HFFc6 (cell line): ENCODE measurements at places on chromosomes 1 and 21. TPM values are rescaled to one million over a fixed set of nuclear protein-coding genes. Genes with fewer than 3 reads are reported as not detected.
A peak's percentile ranks its signal among the peaks of the same experiment; 100 is the strongest.

GRCh38 chr1:226870026-226870400 lies 403 bp upstream of the PSEN2 start:
- DNase-seq, result no peak

Gene SHISA4
- 30.1 to 43.3 TPM (median 36.1 TPM) in 3 replicates for total RNA-seq

DNA sequence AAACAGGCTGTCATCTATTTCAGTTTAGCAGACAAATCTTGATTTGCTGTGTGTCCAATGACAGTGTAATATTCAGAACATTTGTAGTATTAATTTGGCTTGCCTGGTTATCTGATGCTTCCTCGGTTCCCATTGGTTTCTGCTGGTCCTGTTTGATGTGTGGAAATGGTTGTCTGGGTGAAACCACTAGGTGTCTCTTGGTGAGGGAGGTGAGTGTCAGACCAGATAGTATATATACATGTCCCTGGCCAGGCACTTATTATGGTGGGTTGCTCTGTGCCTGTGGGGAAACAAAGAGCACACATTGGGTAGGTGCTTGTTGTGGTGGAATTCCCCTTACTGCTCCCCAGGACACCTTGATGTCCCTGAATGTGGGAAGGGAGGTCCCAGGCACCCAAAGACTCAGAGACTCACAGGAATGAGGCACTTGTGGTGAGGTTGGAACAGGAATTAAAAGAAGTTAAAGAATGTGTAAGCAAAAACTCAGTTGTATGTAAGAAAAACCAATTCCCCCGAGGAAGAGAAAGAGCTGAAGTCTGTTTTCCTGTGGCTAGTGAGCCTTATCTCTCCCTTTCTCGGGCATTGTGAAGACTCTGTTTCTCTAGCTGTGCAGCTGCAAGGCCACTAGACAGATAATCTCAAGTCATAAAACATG lies 1519.1 kb downstream of the BRINP3 start:
- no peak for DNase-seq

GRCh38 chr1:2414297-2414958 lies 2.1 kb upstream of the PEX10 start:
- peak; percentile 51 for DNase-seq

DNA sequence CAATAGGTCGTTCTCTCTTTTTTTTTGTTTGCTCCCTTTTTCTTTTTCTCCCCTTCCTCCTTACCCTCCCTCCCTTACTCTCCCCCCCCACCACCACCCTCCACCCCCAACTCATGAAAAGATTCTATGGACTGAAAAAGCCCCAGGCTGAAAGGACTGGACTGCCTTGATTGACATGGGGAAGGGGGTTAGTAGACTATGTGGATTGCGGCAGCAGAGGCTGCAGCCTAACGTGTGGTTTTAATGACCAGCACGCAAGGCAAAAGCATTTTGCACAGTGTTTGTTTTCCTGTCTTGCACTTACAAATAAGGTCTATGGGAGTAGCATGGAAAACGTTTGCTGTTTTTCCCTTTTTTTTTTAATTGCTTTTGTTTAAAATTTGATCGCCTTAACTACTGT lies 5.5 kb downstream of the ZBTB18 start:
- DNase-seq, result no peak

- peak; percentile 36 for DNase-seq
Observed at GRCh38 chr1:67347688-67348472, 40.2 kb downstream of the IL12RB2 start.

Gene LDLRAD1
- not detected in 3 replicates for total RNA-seq

Gene SHISAL2A
- total RNA-seq, result not detected in 3 replicates

- no peak for DNase-seq
Observed at GRCh38 chr1:56045477-56045876, 533.9 kb downstream of the PLPP3 start.

Gene NUF2
- 9.2 to 28.5 TPM (median 21.6 TPM) in 3 replicates for total RNA-seq

Gene HHIPL2
- 0.45 TPM in 1 of 3 replicates, not detected in the others for total RNA-seq

Gene CHIA
- not detected in 3 replicates for total RNA-seq

DNA sequence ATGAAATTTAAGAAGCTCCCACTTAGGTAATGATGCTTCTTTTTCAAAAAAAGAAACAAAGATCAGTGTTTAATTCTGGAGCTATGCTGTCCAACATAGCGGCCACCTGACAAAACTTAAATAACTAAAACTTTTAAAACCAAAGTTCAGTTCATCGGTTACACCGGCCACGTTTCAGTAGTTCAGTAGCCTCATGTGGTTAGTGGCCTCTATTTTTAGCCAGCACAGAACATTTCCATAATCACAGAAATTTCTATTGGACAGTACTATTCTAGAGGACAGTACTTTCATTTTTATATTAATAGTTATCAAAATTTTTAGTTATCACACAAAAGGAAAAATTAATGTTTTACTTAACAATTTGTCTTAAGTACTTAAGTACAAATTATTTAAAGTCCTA lies 141.0 kb downstream of the USP25 start:
- DNase-seq, result no peak
